ENCODE measurements at places on chromosomes 2 and 18.

- no peak for DNase-seq
Measured at GRCh38 chr2:43345872-43346271, 119.5 kb upstream of the ZFP36L2 start.

DNA sequence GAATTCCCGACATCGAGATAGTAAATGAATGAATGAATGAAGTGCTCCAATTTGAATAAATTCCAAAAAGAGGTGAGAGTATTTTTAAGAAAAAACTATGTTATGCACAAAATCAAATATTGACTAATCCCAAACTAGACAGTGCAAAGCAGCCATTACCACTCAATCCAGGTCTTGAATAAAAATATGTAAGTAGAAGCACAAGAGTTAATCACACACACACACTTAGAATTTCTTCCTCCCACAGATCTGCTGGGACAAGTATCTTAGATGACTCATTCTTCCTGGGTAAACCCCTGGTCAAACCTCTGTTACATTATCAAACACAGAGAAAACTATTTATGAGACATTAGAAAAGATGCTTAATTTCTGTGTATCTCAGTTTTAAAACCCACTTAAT lies 102.0 kb downstream of the PLA2R1 start:
- no peak for DNase-seq

DNA sequence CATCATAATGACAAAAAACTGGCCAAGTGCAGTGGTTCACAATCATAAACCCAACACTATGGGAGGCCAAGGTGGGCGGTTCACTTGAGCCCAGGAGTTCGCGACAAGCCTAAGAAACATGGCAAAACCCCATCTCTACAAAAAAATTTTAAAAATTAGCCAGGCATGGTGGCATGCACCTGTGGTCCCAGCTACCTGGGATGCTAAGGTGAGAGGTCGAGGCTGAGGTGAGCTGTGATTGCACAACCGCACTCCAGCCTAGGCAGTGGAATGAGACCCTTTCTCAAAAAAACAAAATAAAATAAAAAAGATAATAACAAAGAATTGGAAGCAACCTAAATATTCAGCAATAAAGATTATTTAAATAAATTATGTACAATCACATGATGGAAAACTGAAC lies 21.8 kb downstream of the PSTPIP2 start:
- no peak for DNase-seq

DNA sequence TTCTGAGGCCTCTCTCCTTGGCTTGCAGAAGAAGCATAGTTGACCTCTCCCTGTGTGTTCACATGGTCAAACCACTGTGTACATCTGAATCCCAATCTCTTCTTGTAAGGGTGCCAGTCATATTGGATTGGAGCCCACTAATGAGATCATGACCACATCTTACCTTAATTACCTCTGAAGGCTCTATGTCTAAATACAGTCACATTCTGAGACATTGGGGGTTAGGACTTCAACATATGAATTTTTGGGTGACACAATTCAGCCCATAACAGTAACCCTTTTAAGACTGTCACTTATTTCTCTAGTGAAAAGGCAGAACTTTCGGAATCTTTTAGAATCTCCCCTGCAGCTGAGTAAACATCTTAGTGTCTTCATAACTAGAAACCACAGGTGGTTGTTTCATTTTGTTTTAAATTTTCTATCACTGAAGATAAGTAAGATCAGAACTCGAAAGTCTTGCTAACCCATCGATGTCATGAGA lies 33.3 kb downstream of the BMP10 start:
- DNase-seq, result no peak

- DNase-seq, result no peak
Measured at GRCh38 chr2:147829106-147829505, 15.7 kb upstream of the ACVR2A start.

Data from cortex of kidney (tissue), 1 donor.